ENCODE measurements at places on chromosomes 12 and 14. TPM values are rescaled to one million over a fixed set of nuclear protein-coding genes. Genes with fewer than 3 reads are reported as not detected.
A peak's percentile ranks its signal among the peaks of the same experiment; 100 is the strongest.

FKBP4 gene
- total RNA-seq = 137 TPM

DNA sequence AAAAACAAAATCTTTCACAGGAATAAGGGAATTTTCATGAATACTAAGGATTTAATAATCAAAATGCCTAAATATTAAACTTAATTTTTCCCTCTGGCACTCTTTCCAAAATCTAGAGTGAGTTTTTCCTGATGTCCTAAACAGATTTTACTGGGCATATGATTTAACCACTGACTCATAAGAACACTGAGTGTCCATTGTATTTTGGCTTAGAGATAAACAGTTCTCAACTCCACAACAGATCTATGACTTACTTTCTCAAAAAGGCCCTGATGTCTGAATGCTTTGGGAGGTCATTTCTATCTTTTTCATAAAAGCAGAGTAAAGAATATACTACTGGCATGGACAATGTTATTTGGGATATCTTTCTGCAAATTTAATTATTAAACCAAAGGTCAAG lies 15.0 kb downstream of the TMBIM4 start:
- DNase-seq = no peak

DNA sequence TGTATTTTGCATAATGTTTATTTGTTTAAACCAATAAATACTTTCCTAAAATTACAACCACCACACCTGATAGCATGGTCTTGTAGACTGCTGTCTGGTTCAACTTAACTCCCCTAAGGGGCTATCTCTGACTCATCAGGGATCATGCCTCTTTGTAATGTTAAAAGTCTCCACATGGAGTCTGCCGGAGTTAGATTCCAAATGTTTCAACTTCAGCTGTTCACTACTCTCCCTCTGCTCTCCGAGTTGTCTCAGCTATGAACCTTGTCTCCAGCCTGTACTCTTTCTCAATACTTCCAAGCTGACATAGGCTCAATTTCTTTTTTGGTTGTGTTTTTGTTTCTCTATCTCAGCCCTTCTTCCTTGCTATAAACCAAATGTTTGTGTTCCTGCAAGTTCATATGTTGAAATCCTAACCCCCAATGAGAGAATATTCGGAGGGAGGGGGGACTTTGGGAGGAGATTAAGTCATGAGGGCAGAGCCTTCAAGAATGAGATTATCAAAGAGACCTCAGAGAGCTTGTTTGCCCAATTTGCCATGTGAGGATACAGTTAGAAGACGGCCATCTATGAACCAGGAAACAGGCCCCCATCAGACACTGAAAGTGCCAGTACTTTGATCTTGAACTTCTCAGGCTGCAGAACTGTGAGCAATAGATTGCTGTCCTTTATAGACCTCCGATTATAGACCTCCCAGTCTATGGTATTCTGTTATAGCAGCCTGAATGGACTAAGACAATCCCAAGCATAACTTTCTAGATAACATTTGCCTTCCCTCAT lies 858.2 kb downstream of the VRK1 start:
- no peak for DNase-seq

NPFF gene
- total RNA-seq = not detected

DNA sequence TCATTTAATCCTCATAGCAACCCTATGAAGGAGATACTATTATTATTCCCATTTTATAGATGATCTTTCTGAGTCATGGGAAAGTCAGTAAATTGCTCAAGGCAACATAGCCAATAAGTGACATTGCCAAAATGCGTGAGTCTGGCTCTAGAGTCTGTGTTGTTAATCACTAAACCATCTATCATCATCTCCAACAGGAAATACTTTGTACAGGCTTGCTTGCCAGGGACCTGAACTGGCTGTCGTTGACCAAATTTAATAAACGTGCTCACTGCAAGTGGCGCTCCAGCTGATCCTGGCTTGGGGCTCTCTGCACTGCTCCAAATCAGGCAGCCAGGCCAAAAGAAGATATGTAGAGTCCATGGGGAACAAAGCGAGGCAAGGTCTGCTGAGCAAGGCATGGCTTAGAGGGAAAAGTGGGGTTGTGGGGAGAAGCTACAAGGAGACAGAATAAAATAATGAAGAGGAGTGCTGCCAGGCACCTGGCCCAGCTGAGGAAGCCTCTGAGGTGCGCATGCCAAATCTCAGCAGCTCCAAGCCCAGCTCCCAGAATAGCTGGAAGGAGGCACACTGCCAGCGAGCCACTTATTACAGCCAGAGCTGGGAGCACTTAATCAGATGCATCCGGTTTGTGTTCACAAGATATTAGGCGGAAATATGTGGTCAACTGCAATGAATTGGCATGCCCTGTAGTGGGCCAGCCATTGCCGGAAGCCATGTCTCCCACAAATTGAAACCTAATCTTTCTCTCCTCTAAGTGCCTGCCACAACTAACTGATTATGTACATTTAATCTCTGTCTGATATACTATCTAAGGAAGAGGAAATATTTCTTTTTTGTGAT lies 43.3 kb upstream of the PTPRO start:
- peak; percentile 5 for DNase-seq

OR4K17 gene
- total RNA-seq = not detected

PZP gene
- not detected for total RNA-seq

ACOT6 gene
- not detected for total RNA-seq

GRCh38 chr12:4091016-4091743 lies 182.4 kb upstream of the CCND2 start:
- no peak for DNase-seq

- peak; percentile 36 for DNase-seq
Measured at GRCh38 chr12:121611306-121611705, 15.0 kb upstream of the ORAI1 start.
